ENCODE measurements at places on chromosomes 2 and 18. TPM values are rescaled to one million over a fixed set of nuclear protein-coding genes. Genes with fewer than 3 reads are reported as not detected.
A peak's percentile ranks its signal among the peaks of the same experiment; 100 is the strongest.

Gene TBR1
- not detected for total RNA-seq

Gene CRYBA2
- total RNA-seq, result not detected

Gene MARCHF4
- total RNA-seq, result not detected

- H3K36me3 ChIP-seq, result peaks cover 15% of the 10 kb centered on the region
- DNase-seq, result no peak
- H3K27ac ChIP-seq, result peak overlapping the region; percentile 91
- H3K27me3 ChIP-seq, result no peaks in the 10 kb centered on the region
- peak overlapping the region; percentile 97 for H3K4me3 ChIP-seq
Observed at GRCh38 chr2:233059547-233059796, 670 bp upstream of the INPP5D start.

- no peaks in the 10 kb centered on the region for H3K27me3 ChIP-seq
- DNase-seq, result no peak
- no peaks in the 10 kb centered on the region for H3K4me1 ChIP-seq
Observed at GRCh38 chr18:30342675-30343074, 699.9 kb downstream of the DSC3 start.

DNA sequence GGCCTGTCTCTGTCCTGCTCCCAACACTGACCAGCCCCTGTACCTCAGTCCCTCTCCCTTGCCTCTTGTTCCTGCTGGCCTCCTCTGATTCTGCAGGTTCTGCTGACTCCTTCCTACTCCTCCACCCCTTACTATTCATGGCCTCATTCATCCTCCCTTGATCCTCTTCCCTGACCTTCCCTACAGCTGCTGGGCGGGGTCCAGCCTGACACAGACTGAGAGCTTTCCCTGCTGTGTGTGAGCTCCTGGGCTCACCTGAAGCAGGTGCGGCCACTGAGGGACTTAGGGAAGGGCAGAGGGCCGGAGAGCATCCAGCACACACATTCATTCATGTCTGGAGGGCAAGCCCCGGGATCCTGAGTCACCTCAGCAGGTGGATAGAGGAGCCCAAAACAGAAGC lies 185.6 kb downstream of the CTIF start:
- no peak overlapping the region for H3K4me3 ChIP-seq
- no peak for DNase-seq
- no peak overlapping the region for H3K27ac ChIP-seq

DNA sequence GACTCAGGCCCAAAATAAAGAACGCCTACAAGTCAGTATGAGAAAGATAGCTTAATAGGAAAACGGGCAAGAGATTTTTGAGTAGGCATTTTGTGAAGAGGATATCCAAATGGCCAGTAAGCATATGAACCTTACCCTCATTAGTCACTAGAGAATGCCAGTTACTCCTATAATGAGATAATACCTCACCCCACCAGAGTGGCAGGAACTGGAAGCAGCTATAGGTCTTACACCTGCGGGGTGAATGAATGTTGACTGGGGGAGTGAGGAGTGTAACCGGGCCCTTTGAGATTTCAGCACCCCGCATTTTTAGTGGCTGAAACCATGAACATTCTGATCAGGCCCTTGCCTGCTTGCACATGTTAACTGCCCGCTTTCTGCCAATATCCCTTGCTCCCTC lies 7.5 kb upstream of the PTPN2 start:
- DNase-seq, result no peak
- no peaks in the 10 kb centered on the region for H3K4me1 ChIP-seq
- H3K4me3 ChIP-seq, result no peak overlapping the region
- no peak overlapping the region for H3K27ac ChIP-seq
- peaks cover 13% of the 10 kb centered on the region for H3K27me3 ChIP-seq
- no peaks in the 10 kb centered on the region for H3K36me3 ChIP-seq

DNA sequence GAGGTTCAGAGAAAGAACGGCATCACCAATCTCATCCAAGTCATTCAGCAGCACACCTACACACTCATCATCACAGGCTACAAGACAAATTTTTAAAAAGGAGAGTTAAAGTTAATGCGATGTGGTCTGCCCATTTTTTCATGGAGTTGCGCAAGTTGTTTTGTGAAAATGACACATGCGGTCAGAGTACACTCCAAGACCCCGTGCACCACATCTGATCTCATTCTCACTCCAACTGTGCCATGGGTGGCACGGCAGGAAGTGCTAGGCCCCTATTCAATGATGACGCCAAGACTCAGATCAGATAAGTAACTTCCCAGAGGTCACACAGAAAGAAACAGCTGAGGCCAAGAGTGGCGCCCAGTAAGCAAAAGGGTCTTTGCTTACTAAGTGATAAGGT lies 119.8 kb downstream of the LAMA1 start:
- no peaks in the 10 kb centered on the region for H3K36me3 ChIP-seq
- no peak for DNase-seq
- H3K27me3 ChIP-seq, result no peaks in the 10 kb centered on the region
- H3K4me1 ChIP-seq, result no peaks in the 10 kb centered on the region
- H3K4me3 ChIP-seq, result no peak overlapping the region

- no peaks in the 10 kb centered on the region for H3K27me3 ChIP-seq
- no peak overlapping the region for H3K4me3 ChIP-seq
- no peaks in the 10 kb centered on the region for H3K4me1 ChIP-seq
- no peak for DNase-seq
- H3K27ac ChIP-seq, result no peak overlapping the region
- H3K36me3 ChIP-seq, result no peaks in the 10 kb centered on the region
Observed at GRCh38 chr2:9179572-9180201, 26.9 kb upstream of the ASAP2 start.

GRCh38 chr2:99421469-99421868 lies 68.3 kb downstream of the REV1 start:
- no peaks in the 10 kb centered on the region for H3K4me1 ChIP-seq
- no peak for DNase-seq
- H3K27me3 ChIP-seq, result no peaks in the 10 kb centered on the region
- peaks cover 68% of the 10 kb centered on the region for H3K36me3 ChIP-seq
- no peak overlapping the region for H3K4me3 ChIP-seq

All from CD4-positive, alpha-beta T cell (primary cell).